ENCODE measurements at places on chromosomes 11 and 22.

DNA sequence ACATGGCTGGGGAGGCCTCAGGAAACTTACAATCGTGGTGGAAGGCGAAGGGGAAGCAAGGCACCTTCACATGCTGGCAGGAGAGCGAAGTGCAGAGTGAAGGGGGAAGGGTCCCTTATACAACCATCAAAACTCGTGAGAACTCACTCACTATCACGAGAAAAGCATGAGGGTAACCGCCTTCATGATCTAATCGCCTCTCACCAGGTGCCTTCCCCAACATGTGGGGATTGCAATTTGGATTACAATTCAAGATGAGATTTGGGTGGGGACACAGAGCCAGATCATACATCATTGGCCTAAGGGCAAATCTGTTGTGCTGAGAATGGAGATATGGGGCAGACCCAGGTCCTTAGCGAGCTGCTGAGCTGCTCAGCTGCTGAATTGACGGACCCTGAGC, 13.1 kb downstream of the C1QTNF6 start:
- no peak for DNase-seq

GRCh38 chr11:43579171-43579918, 101.2 kb upstream of the HSD17B12 start:
- DNase-seq: no peak

GRCh38 chr11:46832511-46833214, 13.4 kb downstream of the CKAP5 start:
- DNase-seq: no peak

GRCh38 chr22:38218661-38219622, 17.1 kb downstream of the MAFF start:
- DNase-seq: no peak

DNA sequence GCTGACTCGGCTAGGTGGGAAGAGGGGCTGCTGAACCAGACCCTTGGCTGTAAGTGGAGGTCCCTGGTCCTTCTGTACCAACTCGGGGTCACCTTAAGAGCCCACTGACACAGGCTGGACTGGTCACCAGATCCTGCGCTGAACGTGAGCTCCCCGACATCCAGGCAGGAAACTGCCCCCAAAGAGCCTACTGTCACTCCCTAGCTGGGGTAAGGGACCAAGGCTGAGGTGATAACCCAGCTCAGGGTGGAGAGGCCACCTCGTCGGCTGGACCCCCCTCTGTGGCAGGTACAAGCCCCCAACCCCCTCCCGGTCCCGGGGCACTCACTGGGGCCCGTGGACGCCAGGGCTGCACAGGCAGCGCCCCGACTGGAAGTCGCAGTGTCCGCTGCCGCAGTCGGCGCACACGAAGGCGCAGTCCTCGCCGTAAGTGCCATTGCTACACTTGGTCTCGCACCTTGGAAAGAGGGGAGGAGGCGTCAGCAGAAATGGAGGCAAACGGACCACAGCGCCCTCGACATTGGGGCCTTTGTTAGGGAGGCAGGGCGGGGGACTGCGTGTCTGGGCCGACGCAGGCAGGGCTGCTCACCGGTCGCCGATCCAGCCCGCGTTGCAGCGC, 7.4 kb downstream of the SCARF2 start:
- DNase-seq: no peak

DNA sequence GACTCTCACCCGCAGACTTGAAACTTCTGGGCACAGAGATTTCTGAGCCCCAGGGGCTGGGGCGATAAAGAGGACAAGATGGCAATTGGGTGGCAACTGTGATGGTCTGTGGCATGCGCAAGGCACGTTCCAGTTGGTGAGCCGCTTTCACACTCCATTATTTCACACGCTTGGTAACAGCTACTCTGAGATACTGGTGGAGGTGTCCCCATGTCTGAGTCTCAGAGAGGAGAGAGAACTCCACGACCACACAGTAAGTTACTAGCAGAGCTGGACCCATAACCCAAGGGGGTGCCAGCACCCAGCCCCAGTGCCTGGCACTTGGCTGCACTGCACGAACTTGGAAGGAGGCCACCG, 6.0 kb upstream of the KCNJ4 start:
- no peak for DNase-seq

DNA sequence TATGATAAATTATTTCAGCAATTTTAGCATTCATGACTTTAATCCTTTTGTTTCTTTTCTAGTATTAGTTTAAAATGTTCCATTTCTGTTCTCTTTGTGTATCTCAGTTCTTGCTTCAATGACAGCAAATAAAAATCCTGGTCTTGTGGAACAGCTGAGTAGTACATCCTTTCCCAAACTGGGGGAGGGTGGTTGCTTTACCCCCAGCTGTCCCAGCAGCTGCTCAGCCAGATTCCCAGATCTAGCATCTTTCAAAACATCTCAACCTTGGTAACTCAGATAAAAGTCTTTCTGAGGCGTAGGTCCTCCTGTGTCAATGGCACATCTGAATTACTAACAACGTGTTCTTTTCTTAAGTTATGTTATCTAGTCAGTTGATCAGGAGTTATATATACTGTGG, 72.2 kb upstream of the GRK2 start:
- DNase-seq: no peak

GRCh38 chr22:36419177-36419911, 31.6 kb upstream of the MYH9 start:
- no peak for DNase-seq

GRCh38 chr22:30881361-30882183, 87.0 kb downstream of the MORC2 start:
- no peak for DNase-seq

DNA sequence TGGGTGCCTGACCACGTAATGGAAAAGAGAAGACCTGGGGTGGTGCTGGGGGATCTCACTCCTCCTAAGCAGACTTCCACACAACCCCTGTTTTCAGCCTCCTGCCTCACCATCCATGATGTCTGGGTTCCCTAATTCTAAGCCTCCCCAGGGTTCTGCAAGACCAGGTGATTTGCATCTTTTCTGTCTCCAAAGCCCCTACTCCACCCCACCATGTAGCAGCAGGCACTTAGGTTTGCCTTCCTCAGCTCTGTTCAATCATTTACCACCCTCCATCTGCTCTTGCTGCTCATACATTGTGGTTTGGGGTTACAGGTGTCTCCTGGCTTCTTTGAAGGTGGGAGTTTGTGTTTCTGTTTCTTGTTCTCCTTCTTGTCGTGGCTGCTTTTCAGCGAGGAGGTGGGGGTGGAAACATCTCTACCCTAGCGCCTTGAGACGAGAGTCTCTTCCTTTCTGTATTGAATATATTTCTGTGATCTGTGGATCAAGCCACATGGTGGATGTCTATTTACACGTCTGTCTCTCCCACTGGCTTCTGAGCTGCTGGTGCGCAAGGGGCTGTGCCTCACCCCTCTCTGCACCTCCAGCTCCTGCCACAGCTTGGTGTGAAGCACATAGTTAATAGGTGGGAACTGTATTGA, 6.6 kb upstream of the SSTR3 start:
- DNase-seq: no peak

- no peak for DNase-seq
Measured at GRCh38 chr11:32153747-32154146, 62.9 kb downstream of the RCN1 start.

- DNase-seq: no peak
Measured at GRCh38 chr11:39236916-39237315, 2222.5 kb downstream of the LRRC4C start.

DNA sequence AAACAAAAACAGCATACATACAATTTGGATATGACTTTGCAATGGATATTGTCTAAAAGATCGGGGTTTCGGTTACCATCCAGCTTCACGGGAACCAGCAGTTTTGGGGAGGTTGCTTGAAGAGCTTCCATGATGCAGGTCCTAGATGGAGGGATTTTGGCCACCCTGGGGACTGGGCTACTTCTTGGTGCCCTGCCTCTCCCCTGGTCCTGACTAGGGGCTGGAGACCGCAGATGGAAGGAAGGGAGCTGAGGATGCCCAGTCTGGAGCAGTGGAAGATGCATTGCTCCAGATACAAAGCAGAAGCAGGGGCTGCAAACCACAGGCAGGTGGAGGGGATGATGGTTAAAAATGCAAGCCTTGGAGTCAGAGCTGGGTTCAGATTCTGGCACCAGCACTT, 13.5 kb downstream of the SOX10 start:
- no peak for DNase-seq

- DNase-seq: no peak
Measured at GRCh38 chr11:131533149-131533548, 162.7 kb downstream of the NTM start.

- no peak for DNase-seq
Measured at GRCh38 chr22:45608763-45609180, 62.9 kb upstream of the ATXN10 start.

- no peak for DNase-seq
Measured at GRCh38 chr22:23877566-23877965, 16.6 kb upstream of the MIF start.

GRCh38 chr22:31912407-31912743, 32.0 kb upstream of the YWHAH start:
- DNase-seq: no peak

DNA sequence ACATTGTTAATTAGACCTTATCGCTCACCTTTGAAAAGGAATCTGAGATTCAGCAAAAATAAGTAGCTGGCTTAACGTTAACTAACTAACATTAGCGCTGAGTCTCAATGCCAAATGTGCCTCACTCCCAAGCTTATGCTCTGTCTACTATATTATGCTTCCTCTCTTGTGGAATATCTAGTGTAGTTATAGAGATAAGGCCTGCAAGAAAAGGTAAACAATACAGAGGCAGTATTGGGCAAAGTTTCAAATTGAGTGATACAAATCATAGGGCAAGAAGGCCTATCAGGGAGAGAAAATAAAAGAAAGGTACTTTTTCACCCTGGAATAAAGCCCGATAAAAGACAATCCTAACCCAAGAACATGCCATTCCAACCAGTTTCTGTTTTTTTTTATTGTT, 61.6 kb upstream of the SLC17A6 start:
- no peak for DNase-seq
